Naive thymus-derived CD8-positive, alpha-beta T cell (primary cell): ENCODE measurements at places on chromosomes 7 and 10. TPM values are rescaled to one million over a fixed set of nuclear protein-coding genes. Genes with fewer than 3 reads are reported as not detected.

The DUSP5 gene
- polyA plus RNA-seq, result 0.13 TPM

The MYPN gene
- not detected for polyA plus RNA-seq

The PON3 gene
- not detected for polyA plus RNA-seq

The LIPM gene
- not detected for polyA plus RNA-seq

The PNLIPRP3 gene
- not detected for polyA plus RNA-seq
